Aorta (tissue), 5 donors: ENCODE measurements at places on chromosomes 3 and 15. TPM values are rescaled to one million over a fixed set of nuclear protein-coding genes. Genes with fewer than 3 reads are reported as not detected.

CYP19A1 gene
- total RNA-seq: 4.5 TPM

VEPH1 gene
- total RNA-seq: not detected

RLBP1 gene
- total RNA-seq: not detected

- no peak overlapping the region for H3K4me3 ChIP-seq
- no peaks in the 10 kb centered on the region for H3K27me3 ChIP-seq
- no peak for DNase-seq
- no peaks in the 10 kb centered on the region for H3K4me1 ChIP-seq
- H3K27ac ChIP-seq: no peak overlapping the region
Measured at GRCh38 chr15:89758283-89758682, 7.2 kb upstream of the MESP1 start.

GRCh38 chr15:43484455-43484854 is 8.5 kb downstream of the TP53BP1 start:
- H3K27me3 ChIP-seq: no peaks in the 10 kb centered on the region
- H3K27ac ChIP-seq: no peak overlapping the region
- no peak for DNase-seq
- H3K4me3 ChIP-seq: no peak overlapping the region
- H3K4me1 ChIP-seq: no peaks in the 10 kb centered on the region

DNA sequence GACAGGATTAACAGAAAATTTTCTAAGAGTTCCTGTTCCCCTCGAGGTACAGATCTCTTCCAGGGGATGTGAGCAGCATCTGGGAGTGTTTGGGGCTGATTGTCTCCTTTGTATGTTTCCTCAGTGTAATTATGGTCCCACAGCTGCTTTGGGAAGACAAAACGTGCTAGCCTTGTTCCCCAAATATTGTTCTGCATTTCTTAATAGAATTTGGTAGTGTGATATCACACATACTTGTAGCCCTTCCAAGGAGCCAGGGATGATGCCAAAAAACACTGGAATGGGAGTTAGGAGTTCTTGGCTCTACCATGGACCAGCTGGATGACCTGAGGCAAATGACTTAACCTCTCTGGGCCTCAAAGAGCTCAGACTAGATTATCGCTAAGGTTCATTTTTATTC is 19.0 kb upstream of the AGBL1 start:
- no peak for DNase-seq
- H3K4me3 ChIP-seq: no peak overlapping the region
- no peaks in the 10 kb centered on the region for H3K4me1 ChIP-seq
- no peak overlapping the region for H3K27ac ChIP-seq
- H3K36me3 ChIP-seq: no peaks in the 10 kb centered on the region

DNA sequence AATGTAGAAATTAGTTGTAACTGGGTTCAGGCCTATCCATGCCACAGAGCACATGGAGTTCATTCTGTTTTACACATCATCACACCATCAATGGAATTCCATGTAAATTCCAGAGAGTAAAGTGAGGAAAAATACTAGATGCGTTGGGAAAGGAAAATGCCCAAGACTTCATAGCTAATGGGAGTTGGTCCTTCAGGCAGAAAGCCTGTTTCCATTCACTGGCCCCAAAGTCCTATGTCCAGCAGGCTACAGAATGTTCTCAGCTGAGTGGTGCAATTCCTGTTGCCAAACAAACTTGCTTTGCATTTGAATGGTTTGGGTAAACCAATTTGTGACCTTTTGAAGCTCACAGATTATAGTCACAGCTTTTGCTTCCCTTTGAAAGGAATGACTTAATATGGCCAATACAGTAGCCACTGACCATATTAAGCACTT is 164.6 kb upstream of the PFN2 start:
- no peak for DNase-seq
- no peaks in the 10 kb centered on the region for H3K4me1 ChIP-seq
- H3K36me3 ChIP-seq: no peaks in the 10 kb centered on the region
- no peak overlapping the region for H3K27ac ChIP-seq
- no peaks in the 10 kb centered on the region for H3K27me3 ChIP-seq
- H3K4me3 ChIP-seq: no peak overlapping the region

DNA sequence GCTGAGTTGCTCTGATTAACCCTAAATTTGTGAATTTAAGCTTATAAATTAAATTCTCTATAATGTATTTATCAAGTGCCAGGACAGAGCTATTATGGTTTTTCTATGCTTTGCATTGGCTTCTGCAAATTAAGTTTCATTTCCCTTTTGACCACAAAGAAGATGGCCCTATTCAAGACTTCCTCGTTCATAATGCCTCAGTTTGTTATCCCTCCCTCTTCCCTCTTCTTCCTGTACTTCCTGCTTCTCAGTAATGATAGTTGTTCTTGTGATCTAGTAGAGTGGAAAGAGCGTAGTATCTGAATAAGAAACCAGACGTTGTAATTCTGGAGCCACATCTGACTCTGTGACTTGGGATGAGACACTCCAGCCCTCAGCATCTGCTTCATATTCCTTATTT is 118.7 kb downstream of the CACNA1D start:
- no peak for DNase-seq
- H3K27ac ChIP-seq: no peak overlapping the region
- H3K36me3 ChIP-seq: no peaks in the 10 kb centered on the region
- no peaks in the 10 kb centered on the region for H3K27me3 ChIP-seq
- no peak overlapping the region for H3K4me3 ChIP-seq

GRCh38 chr3:157467200-157467599 is 30.6 kb downstream of the PTX3 start:
- H3K4me1 ChIP-seq: no peaks in the 10 kb centered on the region
- H3K27ac ChIP-seq: no peak overlapping the region
- H3K4me3 ChIP-seq: no peak overlapping the region
- no peaks in the 10 kb centered on the region for H3K36me3 ChIP-seq
- H3K27me3 ChIP-seq: no peaks in the 10 kb centered on the region

DNA sequence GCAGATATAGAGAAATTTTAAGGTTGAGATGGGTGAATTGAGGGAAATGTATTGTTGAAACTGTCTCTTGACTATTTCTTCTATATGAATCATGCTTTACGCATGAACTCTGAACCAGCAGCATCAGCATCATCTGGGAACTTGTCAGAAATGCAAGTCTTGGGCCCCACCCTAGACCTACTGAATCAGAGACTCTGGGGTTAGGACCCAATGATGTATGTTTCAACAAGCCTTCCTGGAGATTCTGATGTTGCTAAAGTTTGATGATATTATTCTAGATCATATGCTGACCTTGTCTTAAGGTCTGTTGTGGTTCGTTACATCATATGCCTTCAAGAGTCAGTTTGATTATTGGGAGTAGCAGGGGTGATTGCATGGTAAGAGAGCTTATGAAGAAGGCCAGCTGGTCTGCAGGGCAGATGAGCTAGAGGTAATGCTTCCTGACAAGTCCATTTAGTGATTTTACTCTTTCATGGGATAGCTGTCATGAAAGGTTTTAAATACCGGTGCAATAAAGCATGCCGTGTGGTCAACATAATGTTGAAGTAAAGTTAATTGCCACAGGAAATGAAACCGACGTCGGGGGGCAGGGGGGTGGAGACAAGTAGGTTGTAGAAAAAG is 152.4 kb upstream of the MRPL3 start:
- no peaks in the 10 kb centered on the region for H3K36me3 ChIP-seq
- H3K4me3 ChIP-seq: no peak overlapping the region
- H3K27ac ChIP-seq: no peak overlapping the region
- H3K4me1 ChIP-seq: no peaks in the 10 kb centered on the region
- no peak for DNase-seq
- H3K27me3 ChIP-seq: no peaks in the 10 kb centered on the region

- H3K36me3 ChIP-seq: no peaks in the 10 kb centered on the region
- H3K4me3 ChIP-seq: no peak overlapping the region
- no peak overlapping the region for H3K27ac ChIP-seq
- peak; percentile 87 for DNase-seq
- no peaks in the 10 kb centered on the region for H3K27me3 ChIP-seq
Measured at GRCh38 chr3:196202516-196202970, 8.7 kb downstream of the ZDHHC19 start.

GRCh38 chr3:5016211-5017161 is 37.2 kb downstream of the BHLHE40 start:
- no peak for DNase-seq
- no peaks in the 10 kb centered on the region for H3K27me3 ChIP-seq
- no peak overlapping the region for H3K27ac ChIP-seq
- no peak overlapping the region for H3K4me3 ChIP-seq

DNA sequence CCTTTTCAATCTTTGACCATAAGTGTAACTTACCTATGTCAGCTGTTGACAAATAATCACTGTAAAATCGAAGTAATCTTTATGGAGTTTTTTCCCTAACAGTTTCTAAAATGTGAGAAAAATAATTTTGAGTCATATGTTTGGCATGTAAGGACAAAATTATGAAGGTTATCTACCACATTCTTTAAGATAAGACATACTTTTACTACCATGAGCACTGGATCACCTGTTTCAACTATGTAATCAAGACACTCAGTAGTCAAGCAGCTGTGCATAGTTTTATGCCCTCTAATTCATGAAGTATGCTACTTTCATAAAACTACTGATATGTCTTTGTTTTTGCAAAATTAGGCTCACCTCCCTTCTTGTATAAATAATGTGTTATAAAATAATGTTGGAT is 12.1 kb downstream of the FGF7 start:
- H3K4me3 ChIP-seq: no peak overlapping the region
- no peak overlapping the region for H3K27ac ChIP-seq
- no peaks in the 10 kb centered on the region for H3K27me3 ChIP-seq
- no peaks in the 10 kb centered on the region for H3K4me1 ChIP-seq
- DNase-seq: no peak

DNA sequence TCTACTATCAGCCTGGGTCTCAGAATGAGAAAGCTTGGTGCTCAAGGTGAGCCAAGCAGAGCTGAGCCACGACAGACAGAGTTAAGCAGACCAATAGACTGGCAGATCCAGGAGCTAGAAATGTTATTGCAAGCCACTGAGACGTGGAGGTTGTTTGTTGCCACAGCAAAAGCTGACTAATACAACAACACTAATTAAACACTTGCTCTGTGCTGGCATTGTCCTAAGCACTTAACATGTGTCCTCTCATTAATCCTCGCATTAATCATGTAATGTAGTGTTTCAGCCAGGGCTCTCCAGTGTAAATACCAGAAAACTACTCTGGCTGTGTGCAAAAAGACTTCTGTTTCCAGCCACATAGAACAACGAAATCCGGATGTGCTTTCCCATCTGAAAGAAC is 11.6 kb upstream of the SPSB4 start:
- no peaks in the 10 kb centered on the region for H3K4me1 ChIP-seq
- no peak overlapping the region for H3K4me3 ChIP-seq
- no peak overlapping the region for H3K27ac ChIP-seq
- H3K27me3 ChIP-seq: no peaks in the 10 kb centered on the region
- no peaks in the 10 kb centered on the region for H3K36me3 ChIP-seq
- DNase-seq: no peak

DNA sequence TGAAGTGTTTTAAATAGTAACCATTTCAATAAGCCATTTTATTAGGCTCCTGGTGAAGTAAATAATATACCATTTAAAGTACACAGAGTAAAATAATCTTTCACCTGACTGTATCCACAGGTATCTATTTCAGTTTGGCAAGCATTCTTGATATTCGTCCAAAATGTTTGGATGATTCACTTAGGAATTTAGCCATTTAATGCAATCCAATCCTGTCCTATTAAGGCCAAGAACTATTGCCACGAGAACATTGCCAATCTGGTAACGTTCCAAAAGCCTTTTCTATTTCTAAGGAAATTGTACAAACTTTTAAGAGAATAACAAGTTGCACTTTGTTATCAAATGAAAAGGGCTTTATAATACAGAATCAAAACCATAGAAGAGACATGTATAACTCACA is 209.8 kb upstream of the THRB start:
- H3K27ac ChIP-seq: no peak overlapping the region
- no peaks in the 10 kb centered on the region for H3K36me3 ChIP-seq
- no peaks in the 10 kb centered on the region for H3K4me1 ChIP-seq
- no peak overlapping the region for H3K4me3 ChIP-seq
- H3K27me3 ChIP-seq: no peaks in the 10 kb centered on the region
- no peak for DNase-seq

DNA sequence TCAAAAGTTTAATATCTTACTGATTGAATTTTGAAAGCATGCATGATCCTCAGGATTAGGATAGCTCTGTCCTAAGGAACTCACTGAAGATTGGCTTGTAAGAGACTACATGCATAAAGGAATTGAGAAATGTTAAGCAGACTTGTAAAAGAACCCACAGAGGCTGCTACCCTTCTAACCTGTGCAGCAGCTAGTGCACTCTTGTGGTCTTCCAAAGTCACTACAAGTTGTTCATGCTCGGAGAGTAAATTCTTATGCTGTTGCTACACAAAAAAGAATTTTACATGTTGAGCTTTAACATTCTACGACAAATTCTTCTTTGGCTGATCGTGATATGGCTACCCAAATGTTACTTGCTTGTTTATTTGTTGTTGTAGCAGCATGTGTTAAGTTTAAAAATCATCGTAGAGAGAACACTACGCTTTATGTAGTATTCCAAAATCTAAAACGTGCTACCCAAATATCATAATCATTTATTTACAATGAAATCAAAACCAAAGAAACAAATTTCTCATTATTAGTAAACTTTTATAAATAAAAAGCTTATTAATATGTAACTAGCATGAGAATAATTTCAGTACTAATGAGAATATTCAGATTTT is 55.0 kb downstream of the GOLIM4 start:
- H3K27me3 ChIP-seq: no peaks in the 10 kb centered on the region
- no peak overlapping the region for H3K4me3 ChIP-seq
- no peak for DNase-seq
- no peaks in the 10 kb centered on the region for H3K36me3 ChIP-seq
- no peaks in the 10 kb centered on the region for H3K4me1 ChIP-seq

DNA sequence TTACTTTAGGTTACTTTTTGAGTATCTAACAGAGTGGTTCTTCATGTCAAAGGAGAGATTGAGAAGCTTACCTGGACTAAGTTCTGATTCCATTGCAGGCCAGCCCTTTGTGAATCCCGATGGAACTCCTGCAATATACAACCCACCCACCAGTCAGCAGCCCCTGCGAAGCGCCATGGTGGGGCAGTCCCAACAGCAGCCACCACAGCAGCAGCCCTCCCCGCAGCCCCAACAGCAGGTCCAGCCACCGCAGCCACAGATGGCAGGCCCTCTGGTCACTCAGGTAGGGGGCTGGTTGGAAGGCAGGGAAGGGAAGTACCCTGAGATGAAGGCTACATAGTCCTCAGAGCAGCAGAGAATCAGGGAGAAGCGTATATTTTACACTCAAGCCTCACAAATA is 97.8 kb downstream of the ARPP21 start:
- H3K4me3 ChIP-seq: no peak overlapping the region
- H3K36me3 ChIP-seq: no peaks in the 10 kb centered on the region
- no peak overlapping the region for H3K27ac ChIP-seq
- DNase-seq: no peak

GRCh38 chr15:79322945-79323344 is 12.0 kb downstream of the TMED3 start:
- no peak for DNase-seq
- H3K4me3 ChIP-seq: no peak overlapping the region
- H3K27ac ChIP-seq: no peak overlapping the region
- no peaks in the 10 kb centered on the region for H3K27me3 ChIP-seq
- H3K4me1 ChIP-seq: no peaks in the 10 kb centered on the region
- H3K36me3 ChIP-seq: peaks cover 3% of the 10 kb centered on the region

DNA sequence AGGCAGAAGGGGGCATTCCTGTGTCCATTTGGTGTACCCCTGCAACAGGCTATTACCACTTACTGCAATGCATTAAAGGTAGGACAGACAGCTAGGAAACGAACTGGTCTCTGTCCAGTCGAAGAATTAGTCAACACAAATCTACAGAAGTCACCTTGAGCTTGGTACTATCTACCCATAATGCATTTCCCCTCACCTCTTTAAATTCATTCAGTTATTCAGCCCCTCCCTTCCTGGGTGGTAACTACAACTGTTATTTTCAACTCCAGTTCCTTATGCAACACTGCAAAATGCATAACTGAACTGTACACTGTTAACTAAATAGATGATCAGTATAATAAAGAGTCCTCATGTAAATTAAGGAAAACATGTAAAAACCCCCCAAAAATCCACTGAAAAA is 77.6 kb downstream of the MAGI1 start:
- no peaks in the 10 kb centered on the region for H3K36me3 ChIP-seq
- H3K4me3 ChIP-seq: no peak overlapping the region
- H3K4me1 ChIP-seq: no peaks in the 10 kb centered on the region
- no peaks in the 10 kb centered on the region for H3K27me3 ChIP-seq
